Cerebellar nuclear complex (tissue), 1 donor: ENCODE measurements at places on chromosomes 5 and 9.

DNA sequence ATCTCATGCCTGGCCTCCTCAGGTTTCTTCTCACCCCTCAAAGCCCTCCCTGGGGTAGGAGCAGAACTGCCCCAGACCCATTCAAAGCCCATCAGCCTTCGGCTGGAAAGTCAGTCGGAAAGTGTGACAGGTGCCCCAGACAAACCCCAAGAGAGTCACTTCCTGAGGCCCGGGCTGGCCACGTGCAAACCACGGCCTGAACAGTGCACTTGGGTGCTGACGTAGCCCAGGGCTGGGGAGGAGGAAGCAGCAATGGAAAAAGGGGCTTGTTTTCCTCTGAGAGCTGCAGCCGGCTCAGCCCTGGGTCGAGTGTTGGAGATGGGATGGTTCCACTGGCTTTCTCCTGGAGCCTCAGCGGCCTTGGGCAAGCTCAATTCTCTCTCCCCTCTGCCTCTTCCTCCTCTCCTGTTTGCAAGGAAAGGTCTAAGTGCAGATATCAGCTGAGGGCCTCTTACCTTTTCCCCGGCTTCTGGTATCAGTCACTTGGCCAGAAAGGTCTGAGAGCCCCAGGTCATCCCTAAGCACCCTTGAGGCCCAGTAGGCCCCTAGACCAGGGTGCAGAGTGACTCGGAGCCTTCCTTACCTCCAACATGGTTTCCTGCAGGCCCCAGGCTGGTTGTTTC is 5.9 kb upstream of the EGR1 start:
- DNase-seq, result no peak

- DNase-seq, result no peak
Observed at GRCh38 chr5:17355586-17356346, 138.3 kb downstream of the BASP1 start.

- no peak for DNase-seq
Observed at GRCh38 chr5:109192027-109192426, 217.7 kb downstream of the PJA2 start.

- DNase-seq, result no peak
Observed at GRCh38 chr5:172775326-172776234, 4.6 kb upstream of the DUSP1 start.

DNA sequence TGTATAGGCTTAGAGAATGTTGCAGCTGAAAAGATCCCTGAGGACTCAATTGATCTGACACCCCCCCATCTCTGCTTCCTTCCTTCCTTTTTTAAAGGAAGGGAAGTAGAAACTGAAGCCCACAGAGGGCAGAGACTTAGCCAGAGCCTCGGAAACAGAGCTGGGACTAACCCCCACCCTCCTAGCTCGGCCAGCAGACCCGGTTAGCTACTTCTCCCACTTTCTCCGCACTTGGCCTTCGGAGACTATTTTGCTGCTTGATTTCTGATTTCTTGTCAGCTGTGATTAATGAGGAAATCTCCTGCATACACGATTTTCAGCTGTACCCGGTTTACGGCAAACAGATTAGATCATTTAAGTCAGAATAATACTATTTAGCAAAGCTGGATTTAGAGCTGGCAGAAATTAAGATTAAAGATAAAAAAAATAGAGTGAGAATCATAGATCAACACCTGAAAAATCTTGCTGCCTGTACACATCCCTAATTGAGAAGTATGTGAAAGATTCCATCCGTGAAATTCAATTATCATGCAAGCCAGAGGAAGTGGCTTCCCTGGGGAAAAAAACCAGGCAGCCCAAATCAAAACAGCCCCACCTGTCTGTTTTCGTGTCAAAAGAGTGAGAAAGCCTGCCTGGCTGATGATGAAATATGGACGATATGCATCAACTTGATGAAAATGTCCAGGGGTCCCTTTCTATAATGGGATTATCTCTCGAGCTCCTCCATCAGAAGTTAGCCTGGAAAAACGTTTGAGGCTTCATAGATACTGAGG is 159.5 kb upstream of the SHB start:
- DNase-seq, result no peak

- DNase-seq, result no peak
Observed at GRCh38 chr9:35915681-35916294, 6.5 kb downstream of the SPAAR start.

- no peak for DNase-seq
Observed at GRCh38 chr5:61349935-61350334, 17.9 kb downstream of the ZSWIM6 start.

- no peak for DNase-seq
Observed at GRCh38 chr9:121204121-121204520, 2.5 kb upstream of the RAB14 start.

DNA sequence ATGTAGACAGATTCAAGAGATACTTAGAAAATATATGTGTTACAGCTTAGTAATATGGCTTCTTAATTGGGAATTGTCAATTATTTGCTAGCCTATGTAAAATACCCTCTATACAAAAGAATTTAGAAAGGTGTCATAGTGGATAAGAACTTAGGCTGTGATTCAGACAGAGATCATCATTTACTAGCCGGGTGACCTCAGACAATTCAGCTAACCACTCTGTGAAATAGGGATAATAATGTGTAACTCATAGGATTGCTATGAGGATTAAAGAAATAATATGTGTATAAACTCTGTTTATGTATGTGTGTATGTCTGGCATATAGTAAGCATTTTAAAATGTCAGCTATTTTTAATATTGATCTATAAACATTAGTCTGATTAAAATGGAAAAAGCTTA is 5.9 kb upstream of the LARS1 start:
- no peak for DNase-seq

DNA sequence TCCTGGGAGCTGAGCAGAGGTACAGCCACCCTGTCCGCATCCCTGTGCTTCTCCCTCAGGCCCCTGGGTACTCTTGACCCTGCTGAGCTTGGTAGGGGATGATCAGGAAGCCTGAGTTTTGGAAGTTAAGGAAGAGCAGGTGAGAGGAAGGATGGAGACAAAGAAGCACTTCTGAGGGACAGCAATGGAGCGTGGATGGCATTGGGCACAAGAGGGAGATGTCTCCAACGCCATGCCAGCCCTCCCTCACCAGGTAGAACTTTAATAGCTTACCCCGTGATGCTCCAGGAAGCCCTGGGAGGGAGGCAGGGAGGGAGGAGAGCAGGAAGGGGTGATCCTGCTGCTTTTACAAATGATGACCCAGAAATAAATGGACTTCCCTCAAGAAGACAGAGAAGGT is 29.9 kb upstream of the SMU1 start:
- DNase-seq, result no peak

GRCh38 chr9:20838218-20838617 is 154.2 kb downstream of the FOCAD start:
- no peak for DNase-seq

GRCh38 chr5:9056046-9056445 is 489.8 kb downstream of the SEMA5A start:
- DNase-seq, result no peak
